ENCODE measurements at places on chromosomes 5 and 9.

GRCh38 chr9:86485359-86485758 lies 131.1 kb upstream of the TUT7 start:
- no peak for DNase-seq

- no peak for DNase-seq
Measured at GRCh38 chr9:35103660-35104191, 795 bp upstream of the STOML2 start.

DNA sequence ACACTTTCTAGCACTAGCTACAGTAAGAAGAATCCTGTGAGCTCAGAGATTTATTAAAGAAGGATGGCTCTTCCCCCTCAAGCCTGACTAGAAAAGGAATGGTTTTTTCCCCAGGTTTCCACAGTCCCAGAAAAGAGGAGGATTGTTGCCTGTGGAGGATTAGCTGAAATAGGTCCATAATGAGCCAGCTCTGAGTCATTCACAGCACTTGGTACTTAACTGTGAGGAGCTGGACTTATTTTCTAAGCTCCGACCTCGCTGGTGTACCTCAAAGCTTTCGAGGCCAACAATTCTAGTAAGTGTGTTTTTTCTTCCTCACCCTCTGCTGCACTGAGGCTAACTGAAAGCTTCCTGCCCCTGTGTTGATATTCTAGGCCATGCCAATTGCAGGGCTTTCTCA lies 222.5 kb upstream of the IL12B start:
- peak; percentile 37 for DNase-seq

DNA sequence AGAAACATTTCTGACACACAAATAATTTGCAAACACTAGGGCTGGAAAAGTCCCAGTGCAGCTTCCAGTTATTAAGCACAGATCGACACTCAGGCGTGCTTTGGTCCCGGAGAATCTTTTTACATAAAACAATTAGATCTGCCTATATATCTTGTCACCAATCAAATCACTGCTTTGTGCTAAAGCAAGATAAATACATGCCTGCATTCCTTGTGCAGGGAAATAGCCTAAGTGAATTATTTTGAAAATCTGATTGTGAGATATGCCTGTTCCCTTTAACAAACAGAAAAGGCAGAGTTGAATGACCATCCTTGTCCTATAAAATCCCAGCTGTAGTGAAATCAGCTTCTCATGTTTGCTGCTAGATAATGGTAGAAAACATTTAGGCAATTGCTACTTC lies 604.4 kb downstream of the CCDC171 start:
- DNase-seq, result no peak

DNA sequence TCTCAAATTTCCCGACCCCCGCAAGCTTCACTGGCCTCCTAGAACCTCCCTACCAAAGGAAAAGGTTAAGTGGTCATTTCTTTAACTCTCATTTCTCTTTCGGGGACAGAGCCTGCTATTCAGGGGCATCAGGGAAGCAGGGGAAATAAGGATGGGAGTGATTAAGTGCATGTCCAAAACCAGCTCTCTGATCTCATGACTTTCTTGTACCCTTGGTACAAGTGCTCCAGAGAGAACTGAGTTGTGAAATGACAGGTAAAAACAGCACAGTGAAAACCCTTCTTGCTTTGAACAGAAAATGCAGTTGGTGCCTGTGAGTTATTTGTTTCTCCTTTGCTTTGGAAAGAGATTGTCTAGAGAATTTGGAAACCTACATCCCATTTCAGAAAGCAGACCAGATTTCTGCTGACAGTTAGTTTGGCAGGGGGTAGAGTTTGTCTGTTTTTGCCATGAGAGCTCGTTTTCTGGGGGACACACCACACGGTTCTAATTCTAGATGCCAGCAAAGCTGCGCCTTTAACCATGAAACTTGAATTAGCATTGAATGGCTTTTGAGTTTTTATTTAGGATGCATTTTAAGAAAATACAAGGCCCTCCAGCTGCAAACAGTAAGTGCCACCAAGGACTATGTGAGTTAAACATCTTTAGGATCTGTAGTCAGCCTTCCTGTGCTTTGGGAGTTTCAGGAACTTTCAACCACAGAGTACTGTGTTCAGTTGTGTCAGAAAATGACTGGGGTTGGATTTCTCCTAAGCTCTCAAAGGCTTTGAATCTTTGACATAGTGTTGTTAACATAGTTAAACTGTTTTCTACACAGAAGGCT lies 161.7 kb upstream of the LHFPL2 start:
- no peak for DNase-seq

DNA sequence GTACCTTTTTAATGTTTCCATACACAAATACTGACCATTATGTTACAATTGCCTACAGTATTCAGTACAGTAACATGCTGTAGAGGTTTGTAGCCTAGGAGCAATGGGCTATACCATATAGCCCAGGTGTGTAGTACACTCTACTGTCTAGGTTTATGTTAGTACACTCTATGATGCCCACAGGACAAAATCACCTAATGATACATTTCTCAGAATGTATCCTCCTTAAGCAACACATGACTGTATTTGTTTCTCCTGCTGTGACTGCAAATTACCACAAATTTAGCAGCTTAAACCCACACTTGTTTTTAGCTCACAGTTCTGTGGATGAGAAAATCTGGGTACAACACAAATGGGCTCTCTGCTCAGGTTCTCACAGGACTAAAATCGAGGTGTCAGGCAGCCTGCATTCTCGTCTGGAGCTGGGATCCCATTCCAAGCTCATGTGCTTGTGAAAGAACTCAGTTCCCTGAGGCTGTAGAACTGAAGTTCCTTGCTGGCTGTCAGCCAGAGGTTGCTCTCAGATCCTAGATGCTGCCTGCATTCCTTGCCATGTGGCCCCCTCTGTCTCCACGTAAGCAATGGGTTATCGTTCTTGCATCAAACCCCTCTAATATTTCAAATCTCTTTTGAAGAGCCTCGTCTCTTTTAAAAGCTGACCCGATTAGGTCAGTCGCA lies 38.6 kb upstream of the PIK3R1 start:
- DNase-seq, result no peak

- DNase-seq, result no peak
Measured at GRCh38 chr9:19703702-19704101, 85.1 kb downstream of the SLC24A2 start.

DNA sequence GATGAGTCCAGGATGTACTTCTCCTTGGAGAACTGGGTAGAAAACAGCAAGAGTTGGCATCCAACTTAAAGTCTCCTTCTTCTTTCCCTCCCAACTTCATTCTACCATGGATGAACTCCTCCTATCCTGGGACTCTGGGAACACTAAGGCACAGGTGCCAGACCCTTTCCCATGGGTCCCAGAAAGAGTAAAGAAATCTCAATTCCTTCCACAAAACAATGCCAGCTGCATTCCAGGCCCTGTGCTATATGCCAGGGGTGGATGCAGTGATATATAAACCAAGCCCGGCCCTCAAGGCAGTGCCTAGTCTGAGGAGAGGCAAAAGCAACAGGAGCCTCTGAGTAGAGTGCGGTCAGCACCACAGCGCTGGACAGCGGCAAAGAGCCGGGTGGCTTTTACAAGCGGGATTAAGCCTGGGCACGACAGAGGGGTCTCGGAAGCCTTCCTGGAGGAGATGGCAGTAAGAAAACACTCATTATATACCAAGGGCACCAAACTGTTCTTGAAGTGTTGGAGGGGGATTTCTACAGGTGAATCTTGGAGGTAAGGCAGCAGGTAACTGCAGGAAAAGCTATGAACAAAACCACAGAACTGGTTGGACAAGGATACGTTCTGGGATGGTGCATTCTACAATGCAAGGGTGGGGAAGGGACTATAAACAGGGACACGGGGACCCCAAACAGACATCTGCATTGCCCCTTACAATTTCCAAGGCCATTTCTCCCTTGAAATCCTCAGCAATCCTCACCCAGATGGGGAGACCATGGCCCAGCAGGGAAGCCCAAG lies 16.4 kb upstream of the TOR2A start:
- DNase-seq, result peak; percentile 70

DNA sequence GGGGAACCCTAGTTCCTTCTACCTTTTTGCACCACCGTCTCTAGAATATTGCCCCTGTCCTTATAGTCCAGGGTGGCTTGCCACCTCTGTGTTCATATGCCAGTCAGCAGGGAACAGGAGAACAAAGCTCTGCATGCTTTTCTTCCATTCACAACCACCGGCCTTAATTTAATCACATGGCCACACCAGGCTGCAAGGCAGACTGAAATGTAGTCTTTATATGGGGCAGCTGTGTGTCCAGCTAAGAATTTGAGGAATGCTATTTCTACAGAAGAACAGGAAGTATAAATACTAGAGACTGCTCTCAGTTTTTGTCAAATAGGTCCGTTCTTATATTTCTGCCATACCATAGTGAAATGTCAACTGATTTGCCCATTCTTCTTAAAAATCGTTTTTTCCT lies 5.8 kb downstream of the C5orf22 start:
- peak; percentile 15 for DNase-seq

DNA sequence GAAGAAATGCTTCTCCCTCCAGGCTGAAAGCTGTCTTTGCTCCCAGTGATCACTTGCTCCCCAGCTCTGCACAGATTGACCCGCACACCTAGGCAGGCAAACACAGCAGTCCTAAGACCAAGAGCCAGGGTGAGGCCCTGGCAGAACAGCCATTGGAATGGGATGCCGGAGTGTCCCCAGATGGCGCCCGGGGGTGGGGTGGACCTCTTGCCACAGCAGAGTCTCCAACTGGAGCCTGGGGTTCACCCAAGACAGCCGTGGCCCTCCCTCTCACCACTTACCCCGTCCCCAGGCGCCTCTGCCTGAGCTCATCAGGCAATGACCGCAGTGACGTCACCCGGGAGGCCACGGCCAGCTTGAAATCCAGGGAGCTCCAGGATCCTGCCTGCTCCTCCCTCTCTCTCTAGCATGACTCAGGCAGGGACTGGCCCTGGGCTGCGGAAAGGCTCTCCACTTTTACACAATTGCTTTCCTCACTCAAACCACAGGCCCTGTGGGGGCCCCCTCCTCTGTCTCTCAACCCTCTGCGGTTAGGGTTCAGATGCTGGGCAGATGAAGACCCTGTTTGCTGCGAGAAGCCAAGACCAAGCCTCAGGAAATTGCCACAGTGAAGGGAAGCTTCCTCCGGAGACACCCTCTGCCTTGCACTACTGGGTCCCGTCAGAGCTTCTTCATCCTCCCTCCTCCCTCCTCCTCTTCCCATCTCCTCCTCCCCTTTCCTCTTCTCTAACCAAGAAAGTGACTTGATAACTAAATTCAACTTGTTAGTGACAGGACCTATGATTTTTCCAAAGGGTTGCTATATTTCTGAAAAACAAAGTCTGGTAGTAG lies 24.3 kb upstream of the PTGES start:
- peak; percentile 97 for DNase-seq

GRCh38 chr9:121394292-121394691 lies 24.2 kb upstream of the STOM start:
- DNase-seq, result no peak

DNA sequence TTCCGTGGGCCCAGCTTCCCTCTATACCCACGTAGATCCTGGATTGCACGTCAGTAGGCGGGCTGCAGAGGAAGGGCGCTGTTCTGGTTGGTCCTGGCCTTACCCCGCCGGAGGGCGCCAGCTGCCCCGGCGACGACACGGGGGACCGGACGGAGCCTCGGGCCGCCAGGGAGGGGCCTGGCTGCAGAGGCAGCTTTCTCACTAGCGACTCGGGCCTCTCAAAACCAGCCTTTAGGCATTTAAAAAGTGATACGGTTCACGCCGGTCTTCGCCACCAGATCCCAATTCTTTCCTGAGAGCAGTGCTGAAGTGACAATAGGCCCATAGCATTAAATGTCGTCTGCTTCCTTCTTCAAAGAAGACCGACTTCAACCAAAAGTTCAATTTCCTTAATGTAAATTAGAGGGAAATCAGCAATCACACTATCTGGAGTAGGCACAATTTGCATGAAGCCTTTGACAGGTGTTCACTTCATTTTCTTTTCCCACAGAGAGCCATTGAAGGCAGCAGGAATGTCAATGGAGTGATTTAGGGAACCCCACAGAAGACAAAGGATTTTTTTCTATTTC lies 17.6 kb upstream of the UBE2D2 start:
- DNase-seq, result peak; percentile 50

GRCh38 chr5:108801776-108802175 lies 54.1 kb downstream of the FER start:
- peak; percentile 66 for DNase-seq

- no peak for DNase-seq
Measured at GRCh38 chr9:134858051-134858841, 22.4 kb upstream of the FCN2 start.

DNA sequence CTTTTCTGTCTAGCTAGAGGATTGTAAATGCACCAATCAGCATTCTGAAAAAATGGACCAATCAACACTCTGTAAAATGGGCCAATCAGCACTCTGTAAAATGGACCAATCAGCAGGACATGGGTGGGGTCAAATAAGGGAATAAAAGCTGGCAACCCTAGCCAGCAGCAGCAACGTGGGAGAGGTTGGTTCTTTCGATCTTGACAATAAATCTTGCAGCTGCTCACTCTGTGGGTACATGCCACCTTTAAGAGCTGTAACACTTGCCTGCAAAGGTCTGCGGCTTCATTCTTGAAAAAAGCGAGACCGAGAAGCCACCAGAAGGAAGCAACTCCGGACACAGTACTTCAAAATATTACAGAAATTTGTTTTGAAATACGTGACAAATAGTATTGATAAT lies 424.6 kb upstream of the CDH9 start:
- no peak for DNase-seq

- peak; percentile 66 for DNase-seq
Measured at GRCh38 chr5:121199216-121199999, 652.3 kb upstream of the FTMT start.

DNA sequence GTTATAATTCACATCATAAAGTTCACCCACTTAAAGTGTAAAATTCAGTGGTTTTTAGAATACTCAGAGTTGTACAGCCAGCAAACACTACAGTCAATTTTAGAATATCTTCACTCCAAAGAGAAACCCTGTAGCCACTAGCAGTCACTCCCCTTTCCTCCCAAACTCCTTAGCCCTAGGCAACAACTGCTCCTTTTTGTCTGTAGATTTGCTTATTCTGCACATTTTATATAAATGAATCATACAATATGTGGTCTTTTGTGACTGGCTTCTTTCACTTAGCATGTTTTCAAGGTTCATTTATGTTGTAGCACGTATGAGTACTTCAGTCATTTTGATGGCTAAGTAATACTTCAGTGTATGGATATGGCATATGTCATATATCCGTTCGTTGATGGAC lies 38.7 kb downstream of the TGFBR1 start:
- DNase-seq, result no peak

GRCh38 chr5:1152771-1153282 lies 41.0 kb upstream of the SLC12A7 start:
- DNase-seq, result no peak
